ENCODE measurements at places on chromosomes 11 and 22.

GRCh38 chr11:15968461-15969130 is 387.8 kb downstream of the SOX6 start:
- DNase-seq, result no peak

GRCh38 chr11:102840018-102840417 is 3.4 kb downstream of the MMP3 start:
- no peak for DNase-seq

DNA sequence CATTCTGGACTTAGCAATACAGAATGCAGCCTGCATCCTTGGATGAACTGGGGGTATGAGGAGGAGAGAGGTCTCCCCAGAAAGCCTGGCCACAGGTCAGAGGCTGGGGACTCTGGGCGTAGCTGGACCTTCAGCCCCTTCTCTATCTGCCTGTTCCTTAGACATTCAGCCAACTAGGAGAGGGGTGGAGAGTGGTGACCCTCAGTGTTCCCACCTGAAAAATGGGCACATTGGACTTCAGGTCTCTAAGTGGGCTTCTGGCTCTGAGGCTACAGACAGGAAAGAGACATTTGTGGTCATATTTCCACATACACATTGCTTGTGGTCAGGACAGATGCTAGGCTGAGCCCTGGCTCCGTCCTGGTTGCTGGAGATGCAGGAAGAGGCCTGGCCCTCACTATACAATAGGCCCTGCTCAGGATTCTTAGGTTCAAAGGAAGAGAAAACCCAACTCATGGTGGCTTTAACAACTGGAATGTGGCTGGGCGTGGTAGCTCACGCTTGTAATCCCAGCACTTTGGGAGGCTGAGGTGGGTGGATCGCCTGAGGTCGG is 30.1 kb upstream of the CBX7 start:
- no peak for DNase-seq

DNA sequence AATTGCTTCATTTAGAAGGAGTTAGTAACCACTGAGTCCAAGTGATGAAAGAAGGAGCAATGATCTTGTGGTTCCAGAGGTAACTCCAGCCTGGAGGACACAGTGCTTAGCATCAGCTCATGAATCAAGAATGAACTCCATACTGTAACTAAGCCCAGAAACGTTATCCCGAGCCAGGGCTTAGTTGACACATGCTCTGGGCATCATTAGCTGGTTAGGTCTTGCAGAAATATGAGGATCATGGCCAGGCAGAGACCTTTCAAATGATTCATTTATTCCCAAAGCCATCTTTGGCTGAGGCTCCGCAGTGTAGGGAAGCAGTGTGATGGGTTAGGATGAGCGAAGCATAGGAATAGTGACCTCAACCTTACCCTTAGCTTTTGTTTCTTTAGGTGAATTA is 277.4 kb downstream of the FAM76B start:
- no peak for DNase-seq

DNA sequence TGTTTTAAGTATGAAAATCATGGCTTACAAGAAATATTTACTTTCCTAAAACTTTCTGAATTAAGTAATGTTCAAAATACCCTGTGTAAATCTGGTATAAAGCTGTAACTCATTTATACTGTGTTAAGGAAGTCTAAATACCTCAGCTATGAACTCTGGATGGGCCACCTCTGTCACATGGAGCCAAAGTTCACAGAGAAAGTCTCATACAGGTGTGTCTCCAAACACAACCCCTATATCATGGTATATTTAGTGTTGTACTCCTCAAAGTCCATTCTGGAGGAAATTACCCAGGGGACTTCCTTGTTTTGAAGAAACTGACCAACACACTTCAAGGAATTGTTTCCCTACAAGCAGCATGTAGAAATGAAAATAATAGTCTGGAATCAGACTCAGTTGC is 909.2 kb upstream of the TENM4 start:
- no peak for DNase-seq
